ENCODE measurements at places on chromosomes 11 and 22. TPM values are rescaled to one million over a fixed set of nuclear protein-coding genes. Genes with fewer than 3 reads are reported as not detected.

HIC2 gene
- total RNA-seq = 1.6 TPM

OR2AT4 gene
- not detected for total RNA-seq

LARGE1 gene
- total RNA-seq = 103 TPM

ANGPTL5 gene
- total RNA-seq = 1.4 TPM

SUSD2 gene
- total RNA-seq = 7.5 TPM

SLC6A5 gene
- total RNA-seq = not detected

PHETA2 gene
- 11.3 TPM for total RNA-seq

PRR5 gene
- 19.1 TPM for total RNA-seq

BBOX1 gene
- 0.18 TPM for total RNA-seq

B4GALNT4 gene
- 2.4 TPM for total RNA-seq

HMBS gene
- total RNA-seq = 19.8 TPM

CABP7 gene
- total RNA-seq = not detected

CHADL gene
- 14.4 TPM for total RNA-seq

TIMM10 gene
- total RNA-seq = 58.9 TPM

EFCAB6 gene
- 1.7 TPM for total RNA-seq

MISFA gene
- 5.9 TPM for total RNA-seq

ARHGAP20 gene
- total RNA-seq = 4.7 TPM

SYTL2 gene
- 7.2 TPM for total RNA-seq

CARD18 gene
- not detected for total RNA-seq

SYT12 gene
- total RNA-seq = 0.18 TPM

CYP2R1 gene
- 10.1 TPM for total RNA-seq

SLC36A4 gene
- 17.5 TPM for total RNA-seq

RAB39A gene
- 1.1 TPM for total RNA-seq

ABTB2 gene
- total RNA-seq = 19.3 TPM

RPUSD4 gene
- total RNA-seq = 18.9 TPM

APOL4 gene
- total RNA-seq = 11.4 TPM

CCDC188 gene
- 0.44 TPM for total RNA-seq

UBQLNL gene
- 0.12 TPM for total RNA-seq

TMPRSS4 gene
- total RNA-seq = not detected

TXN2 gene
- total RNA-seq = 96.8 TPM

ZNF214 gene
- total RNA-seq = 1.5 TPM

RASSF10 gene
- 0.15 TPM for total RNA-seq

CASP5 gene
- 0.18 TPM for total RNA-seq

CRYBB2 gene
- 0.29 TPM for total RNA-seq

SYT13 gene
- 9.0 TPM for total RNA-seq

CCDC87 gene
- total RNA-seq = 0.39 TPM

RELA gene
- total RNA-seq = 36.1 TPM

MIOX gene
- not detected for total RNA-seq

LRP4 gene
- total RNA-seq = 20.2 TPM

SLC22A9 gene
- total RNA-seq = not detected

USP47 gene
- total RNA-seq = 56.4 TPM

OR51L1 gene
- not detected for total RNA-seq

APOBEC3H gene
- total RNA-seq = not detected

CHRNA10 gene
- total RNA-seq = 0.58 TPM

OR2AG1 gene
- total RNA-seq = not detected

IFITM1 gene
- 151 TPM for total RNA-seq

NOX4 gene
- 5.2 TPM for total RNA-seq

DLG2 gene
- 7.4 TPM for total RNA-seq

C11orf16 gene
- not detected for total RNA-seq

MYBPC3 gene
- 1,049 TPM for total RNA-seq

C22orf31 gene
- total RNA-seq = not detected

Data from left cardiac atrium (tissue), 4 donors.